Right cardiac atrium (tissue), 5 donors: ENCODE measurements at places on chromosomes 3 and 15. TPM values are rescaled to one million over a fixed set of nuclear protein-coding genes. Genes with fewer than 3 reads are reported as not detected.

- DNase-seq, result no peak
Observed at GRCh38 chr15:63029676-63030075, 12.9 kb upstream of the TPM1 start.

GRCh38 chr3:131840156-131840797 is 194.5 kb downstream of the CPNE4 start:
- no peak for DNase-seq

GRCh38 chr3:81043009-81043408 is 718.4 kb downstream of the GBE1 start:
- no peak for DNase-seq

DNA sequence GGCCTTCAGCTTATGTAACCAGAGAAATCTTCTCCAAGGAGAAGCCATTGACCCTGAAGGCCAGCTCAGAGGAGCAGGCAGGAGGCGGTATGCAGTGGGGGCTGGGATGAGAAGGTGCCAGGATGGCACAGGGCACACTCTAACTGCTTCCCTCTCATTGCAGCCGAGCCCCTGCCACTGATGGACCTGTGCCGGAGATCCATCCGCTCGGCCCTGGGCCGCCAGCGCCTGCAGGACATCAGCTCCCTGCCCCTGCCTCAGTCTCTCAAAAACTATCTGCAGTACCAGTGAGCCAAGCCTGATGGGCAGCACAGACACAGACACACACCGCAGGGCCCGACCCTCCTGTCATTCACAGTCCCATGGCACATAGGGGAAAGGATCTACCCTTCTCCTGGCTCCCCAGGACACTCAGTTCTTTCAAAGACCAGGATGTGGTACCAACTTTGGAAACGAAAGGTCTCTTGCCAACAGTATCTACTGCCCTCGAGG is 84.6 kb upstream of the PXYLP1 start:
- DNase-seq, result no peak

GRCh38 chr15:72044956-72045355 is 73.0 kb downstream of the MYO9A start:
- no peak for DNase-seq

DNA sequence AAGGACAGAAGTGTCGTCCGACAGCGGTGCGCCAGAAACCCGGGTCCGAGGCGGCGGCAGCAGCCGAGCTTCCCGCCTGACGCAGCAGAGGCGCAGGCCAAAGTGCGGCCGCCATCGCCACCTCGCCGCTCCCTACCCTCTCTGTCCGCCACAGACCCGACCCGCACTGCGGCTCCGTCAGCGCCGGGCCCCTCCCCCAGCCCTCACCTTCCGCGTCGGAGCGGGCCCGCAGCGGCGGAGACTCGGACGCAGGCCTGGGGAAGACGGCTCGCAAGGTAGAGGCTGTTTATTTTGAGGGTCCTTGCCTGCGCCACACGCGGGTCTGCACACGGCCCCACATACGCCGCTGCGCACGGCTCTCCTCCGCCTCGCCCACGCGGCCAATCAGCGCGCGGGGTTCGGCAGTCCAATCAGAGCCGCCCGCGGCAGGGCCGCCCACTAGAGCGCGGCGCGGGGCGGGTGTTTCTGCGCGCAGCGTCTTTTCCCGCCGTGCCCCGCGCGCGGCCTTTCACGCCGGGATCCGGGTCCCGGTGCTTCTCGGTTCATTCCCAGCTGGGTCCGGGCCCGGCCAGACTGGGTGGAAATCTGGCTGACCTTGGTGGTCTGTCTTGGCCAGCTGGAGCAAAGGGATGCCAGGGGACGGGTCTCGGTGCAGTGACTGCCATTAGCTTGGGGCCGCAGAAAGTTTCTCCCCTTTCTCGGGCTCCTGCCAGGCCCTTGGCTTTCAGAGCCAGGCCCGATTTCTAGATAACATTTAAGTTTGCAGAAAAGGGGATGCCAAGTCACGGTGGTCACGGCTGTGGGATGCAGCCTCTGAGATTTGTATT is at the start of gene CNBP:
Gene CNBP, minus strand, starts transcription at position 328 of the 827 bp plus-strand sequence. CDS start 12,139 bp downstream, outside the sequence.
- peak; percentile 95 for DNase-seq

DNA sequence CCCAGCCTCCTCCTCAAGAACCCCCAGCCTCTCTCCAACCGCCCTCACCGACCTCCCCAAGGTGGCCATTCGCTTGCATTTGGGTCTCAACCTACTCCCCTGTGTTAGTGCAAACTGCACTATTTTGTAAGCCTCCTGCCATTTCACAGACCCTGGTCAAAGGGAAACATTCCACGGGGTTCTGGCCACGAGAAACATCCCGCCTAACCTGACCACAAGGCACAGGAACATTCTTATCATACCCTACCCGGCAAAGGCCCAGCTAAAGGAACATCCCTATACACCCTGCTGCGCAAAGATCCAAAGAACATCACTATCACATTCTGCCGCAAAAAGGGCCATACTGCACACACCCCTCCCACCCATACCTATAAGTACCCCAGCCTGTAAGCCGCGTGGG is 22.9 kb downstream of the RPSA start:
- DNase-seq, result no peak

GRCh38 chr3:15628967-15629366 is 27.4 kb downstream of the BTD start:
- DNase-seq, result no peak

GRCh38 chr3:36905545-36905944 is 39.3 kb downstream of the TRANK1 start:
- DNase-seq, result no peak

DNA sequence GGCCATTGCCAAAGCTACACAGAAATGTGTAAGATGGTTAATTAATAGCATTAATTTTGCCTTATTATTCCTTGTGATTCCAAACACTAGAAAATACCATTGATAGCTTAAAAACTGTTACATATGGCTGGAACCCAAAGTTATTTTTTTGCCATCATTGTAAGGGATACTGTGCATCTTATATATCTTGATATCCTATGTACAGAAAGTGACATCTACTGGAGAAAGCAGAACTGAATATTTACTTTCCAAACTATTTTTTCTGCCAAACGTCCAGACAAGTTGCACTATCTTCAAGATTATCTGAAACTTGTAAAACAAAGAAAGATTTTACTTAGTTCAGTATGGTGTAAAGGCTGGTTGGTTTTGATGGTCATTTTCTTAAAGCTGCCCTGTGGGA is 33.3 kb upstream of the MEIS2 start:
- DNase-seq, result no peak

DNA sequence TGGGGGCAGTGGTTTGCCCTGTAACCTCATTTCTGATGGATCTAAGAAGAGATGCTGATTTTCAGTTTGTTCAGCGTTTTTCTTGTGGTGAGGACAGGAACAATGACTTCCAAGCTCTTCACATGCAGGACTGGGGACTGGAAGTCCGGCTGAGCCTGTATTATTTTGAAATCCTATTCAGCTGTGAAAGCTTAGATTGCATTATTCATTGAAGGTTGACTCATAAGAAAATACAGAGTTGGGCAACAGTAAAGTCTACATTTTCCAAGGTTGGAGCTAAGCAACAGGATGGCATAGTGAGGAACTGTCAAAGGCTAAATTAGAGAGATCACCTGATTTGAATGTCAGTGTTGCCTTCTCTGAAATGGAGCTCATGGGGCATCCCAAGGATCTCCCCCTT is 230.9 kb upstream of the FEZF2 start:
- DNase-seq, result no peak

DNA sequence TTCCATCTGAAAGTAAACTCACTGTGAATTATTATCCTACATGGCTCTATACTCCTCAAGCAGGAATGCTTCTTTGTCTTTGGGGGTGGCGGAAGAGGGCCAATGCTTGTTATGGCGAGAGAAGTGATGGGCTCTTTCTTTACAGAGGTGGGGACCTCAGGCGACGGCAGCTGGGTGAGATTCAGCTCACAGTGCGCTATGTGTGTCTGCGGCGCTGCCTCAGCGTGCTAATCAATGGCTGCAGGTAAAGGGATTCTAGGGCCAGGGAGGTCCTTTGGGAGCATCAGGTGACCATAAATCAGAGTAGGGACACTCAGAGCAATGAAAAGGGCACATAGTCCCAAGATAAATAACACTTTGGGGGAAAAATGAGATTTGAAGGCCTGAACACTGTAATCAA is 39.0 kb downstream of the ESYT3 start:
- no peak for DNase-seq

DNA sequence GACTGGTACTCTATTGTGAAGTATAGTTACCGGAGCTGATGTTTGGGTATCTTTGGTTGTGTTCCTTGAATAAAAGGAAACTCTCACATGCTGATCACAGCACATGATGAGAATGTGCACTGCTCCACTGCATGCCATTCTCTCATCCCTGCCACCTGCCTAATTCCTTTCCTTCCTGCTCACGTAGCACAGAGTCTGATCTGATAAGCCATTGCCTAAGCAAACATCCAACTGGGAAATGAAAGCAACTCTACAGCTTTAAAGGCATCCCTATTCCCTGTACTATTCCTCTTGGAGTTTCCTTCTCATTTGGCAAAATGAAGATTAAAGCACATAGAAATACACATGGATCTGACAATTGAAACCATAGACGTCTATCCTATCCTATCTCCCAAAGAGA is 359.8 kb downstream of the C3orf38 start:
- DNase-seq, result no peak

- DNase-seq, result no peak
Observed at GRCh38 chr3:111521891-111522290, 20.1 kb upstream of the CD96 start.

- no peak for DNase-seq
Observed at GRCh38 chr3:134543113-134543512, 57.3 kb downstream of the CEP63 start.

- no peak for DNase-seq
Observed at GRCh38 chr3:71488391-71488809, 95.1 kb downstream of the FOXP1 start.

GRCh38 chr3:170324962-170325361 is 32.6 kb upstream of the SKIL start:
- no peak for DNase-seq

DNA sequence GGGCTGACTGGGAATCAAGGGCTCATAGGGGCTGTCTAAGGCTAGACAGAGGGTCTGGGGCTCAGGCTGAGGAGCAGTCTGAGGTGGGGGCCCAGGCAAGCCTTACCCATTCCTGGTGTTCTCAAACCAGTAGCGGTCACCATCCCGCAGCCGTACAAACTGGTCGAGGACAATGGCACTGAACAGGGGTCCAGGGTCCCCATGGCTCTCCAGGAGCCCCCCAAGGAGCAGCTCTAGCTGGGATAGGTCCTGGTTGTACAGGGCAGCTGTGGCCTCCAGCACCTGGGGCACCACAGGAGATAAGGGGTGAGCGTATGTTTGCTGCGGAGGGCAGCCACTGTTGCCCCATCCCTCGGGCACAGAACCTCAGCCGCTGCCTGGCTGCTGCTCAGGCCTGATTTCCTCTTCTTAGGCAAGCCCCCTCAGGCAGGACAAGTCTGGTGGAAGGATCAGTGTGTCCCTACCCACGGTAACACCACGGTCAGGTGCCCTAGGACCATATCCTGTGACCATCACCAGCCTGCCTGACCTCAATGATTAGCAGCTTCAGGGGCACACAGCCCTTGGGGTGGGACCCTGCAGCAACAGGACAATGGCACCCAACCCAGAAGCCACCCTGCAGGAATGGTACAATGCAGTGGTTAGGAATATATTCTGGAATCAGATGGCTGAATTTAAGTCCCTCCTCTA is 5.9 kb downstream of the DUOX2 start:
- no peak for DNase-seq

GRCh38 chr3:110743202-110743601 is 328.4 kb upstream of the NECTIN3 start:
- DNase-seq, result no peak

GRCh38 chr15:85831415-85832113 is 36.8 kb upstream of the KLHL25 start:
- peak; percentile 71 for DNase-seq

GRCh38 chr3:189519458-189519857 is 111.7 kb upstream of the TP63 start:
- no peak for DNase-seq

GRCh38 chr3:22117751-22118346 is 366.8 kb upstream of the ZNF385D start:
- DNase-seq, result no peak

DNA sequence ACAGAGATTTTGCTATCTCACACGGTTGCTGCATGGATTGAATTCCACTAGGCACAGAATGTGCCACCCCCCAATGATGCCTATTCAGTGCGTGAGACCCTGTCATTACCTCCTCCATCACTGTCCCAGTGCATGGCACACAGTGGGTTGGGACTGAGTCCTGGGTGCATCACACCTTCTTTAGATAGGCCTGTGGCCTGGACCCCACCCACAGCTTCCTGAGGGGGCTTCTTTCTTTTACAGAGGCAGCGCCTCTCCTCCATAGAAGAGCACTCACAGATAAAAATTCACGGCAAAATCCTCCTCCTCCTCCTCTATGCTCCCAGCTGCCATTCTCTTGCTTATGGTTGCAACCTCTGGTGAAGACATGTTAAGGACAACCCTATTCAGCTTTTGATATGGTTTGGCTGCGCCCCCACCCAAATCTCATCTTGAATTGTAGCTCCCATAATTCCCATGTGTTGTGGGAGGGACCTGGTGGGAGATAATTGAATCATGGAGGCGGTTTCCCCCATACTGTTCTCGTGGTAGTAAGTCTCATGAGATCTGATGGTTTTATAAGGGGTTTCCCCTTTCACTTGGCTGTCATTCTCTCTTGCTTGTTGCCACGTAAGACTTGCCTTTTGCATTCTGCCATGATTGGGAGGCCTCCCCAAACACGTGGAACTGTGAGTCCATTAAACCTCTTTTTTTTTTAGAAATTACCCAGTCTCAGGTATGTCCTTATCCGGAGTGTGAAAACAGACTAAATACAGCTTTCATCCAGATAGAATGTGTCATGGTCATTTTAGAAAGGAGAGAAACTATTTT is 147.6 kb downstream of the KLF13 start:
- DNase-seq, result no peak

- DNase-seq, result no peak
Observed at GRCh38 chr15:29652595-29652994, 169.7 kb downstream of the TJP1 start.

GRCh38 chr15:60485365-60486055 is 6.6 kb upstream of the ICE2 start:
- DNase-seq, result no peak

DNA sequence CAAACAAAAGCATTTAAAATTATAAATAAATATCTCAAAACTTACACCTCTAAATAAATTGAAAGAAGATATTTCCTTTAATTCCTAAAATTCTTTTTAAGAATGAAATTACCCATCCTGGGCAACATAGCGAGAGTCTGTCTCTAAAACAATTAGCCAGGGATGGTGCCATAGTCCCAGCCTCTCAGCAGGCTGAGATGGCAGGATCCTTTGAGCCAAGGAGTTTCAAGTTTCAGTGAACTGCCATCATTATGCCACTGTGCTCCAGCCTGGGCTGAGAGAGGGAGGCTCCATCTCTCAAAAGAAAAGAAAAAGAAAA is 25.4 kb downstream of the AADAC start:
- no peak for DNase-seq

- DNase-seq, result no peak
Observed at GRCh38 chr15:78634210-78635145, 6.5 kb downstream of the CHRNB4 start.

- no peak for DNase-seq
Observed at GRCh38 chr15:52294881-52295420, 653 bp downstream of the MYO5C start.

GRCh38 chr3:33433843-33434242 is 6.4 kb downstream of the UBP1 start:
- no peak for DNase-seq

Gene IL20RB
- 0.54 TPM for total RNA-seq

Gene SAMD7
- not detected for total RNA-seq

Gene ZDHHC3
- total RNA-seq, result 57.6 TPM

Gene TKT
- total RNA-seq, result 61.8 TPM

Gene CTXND1
- 0.53 TPM for total RNA-seq

Gene CP
- 24.5 TPM for total RNA-seq

Gene RHOV
- total RNA-seq, result not detected

Gene RYR3
- total RNA-seq, result 0.28 TPM

Gene LNP1
- 6.9 TPM for total RNA-seq

Gene TF
- total RNA-seq, result 2.1 TPM
